Esophagus mucosa (tissue), 1 donor: ENCODE measurements at places on chromosomes 4 and X. TPM values are rescaled to one million over a fixed set of nuclear protein-coding genes. Genes with fewer than 3 reads are reported as not detected.

- ATAC-seq: no peak
Observed at GRCh38 chr4:47499700-47500099, 14.6 kb downstream of the ATP10D start.

GRCh38 chr4:133921280-133922195, 280.1 kb downstream of the PABPC4L start:
- no peak for ATAC-seq

DNA sequence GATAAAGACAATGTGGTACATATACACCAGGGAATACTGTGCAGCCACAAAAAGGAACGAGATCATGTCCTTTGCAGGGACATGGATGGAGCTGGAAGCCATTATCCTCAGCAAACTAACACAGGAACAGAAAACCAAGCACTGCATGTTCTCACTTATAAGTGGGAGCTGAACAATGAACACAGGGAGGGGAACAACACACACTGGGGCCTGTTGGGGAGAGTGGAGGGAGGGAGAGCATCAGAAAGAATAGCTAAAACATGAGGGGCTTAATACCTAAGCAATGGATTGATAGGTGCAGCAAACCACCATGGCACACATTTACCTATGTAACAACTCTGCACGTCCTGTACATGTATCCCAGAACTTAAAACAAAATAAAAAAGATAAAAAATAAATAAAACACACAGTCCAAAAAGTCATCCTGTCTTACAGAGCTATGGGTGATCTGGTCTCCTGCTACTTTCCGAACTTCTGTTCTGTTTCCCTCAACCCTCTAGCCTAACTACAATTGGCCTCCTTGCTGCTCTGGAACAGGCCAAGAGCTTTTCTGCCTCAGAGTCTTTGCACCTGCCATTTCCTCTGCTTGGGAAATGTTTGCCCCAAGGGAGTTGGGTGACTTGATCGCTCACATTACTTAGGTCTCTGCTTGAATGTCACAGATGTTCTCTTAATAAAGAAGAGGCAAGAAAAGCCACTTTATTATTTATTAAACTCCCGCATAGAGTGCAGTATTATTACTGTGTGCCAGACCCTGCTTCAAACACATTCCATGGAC, 1.1 kb upstream of the CD38 start:
- no peak for ATAC-seq

RGN gene
- total RNA-seq: 0.20 TPM

DNA sequence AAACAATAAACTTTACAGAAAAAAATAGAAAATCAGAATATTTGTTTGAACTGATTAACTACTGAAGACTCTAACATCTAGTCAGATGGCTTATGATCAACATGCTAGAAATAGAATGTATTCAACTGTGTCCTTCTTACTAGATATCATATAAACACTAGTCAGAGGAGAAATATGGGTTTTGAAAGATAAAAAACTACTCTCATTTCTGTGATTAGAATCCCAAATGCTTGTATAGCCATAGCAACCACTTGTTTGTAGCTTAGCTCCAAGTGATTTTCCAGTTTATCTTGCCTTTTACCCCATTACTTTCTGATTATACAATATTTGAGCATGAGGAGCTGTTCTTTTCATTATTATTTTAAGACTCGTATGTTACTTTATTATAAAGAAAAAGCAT, 31.2 kb downstream of the USP38 start:
- no peak for ATAC-seq

RAB40A gene
- 0.16 TPM for total RNA-seq

MAGEA10 gene
- total RNA-seq: not detected

- ATAC-seq: no peak
Observed at GRCh38 chrX:153378607-153379006, 22.5 kb downstream of the PNMA6E start.

GRCh38 chrX:76147106-76147505, 25.8 kb upstream of the PBDC1 start:
- ATAC-seq: no peak

- ATAC-seq: no peak
Observed at GRCh38 chr4:74120086-74120485, 21.1 kb upstream of the CXCL2 start.

- ATAC-seq: peak; percentile 94
Observed at GRCh38 chrX:132940727-132941327, 17.6 kb downstream of the HS6ST2 start.

DNA sequence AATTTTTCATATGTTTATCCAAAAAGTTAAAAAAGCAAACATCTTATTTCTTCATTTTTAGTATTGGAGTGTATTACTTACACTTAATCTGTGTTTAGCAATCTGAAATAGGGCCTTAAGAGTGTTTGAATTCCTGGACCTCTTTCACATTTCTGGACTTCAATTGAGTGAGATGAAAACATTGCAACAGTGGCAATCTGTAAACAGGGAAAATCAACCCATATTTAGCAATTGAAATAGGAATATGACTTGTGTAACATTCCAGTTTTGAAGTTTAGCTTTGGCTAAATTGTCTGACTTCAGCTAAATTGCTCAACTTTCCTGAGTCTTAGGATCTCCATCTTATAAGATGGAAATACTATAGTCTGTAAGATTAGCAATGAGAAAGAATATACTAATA, 34.6 kb upstream of the FHL1 start:
- no peak for ATAC-seq

- no peak for ATAC-seq
Observed at GRCh38 chr4:175787948-175788347, 24.1 kb downstream of the GPM6A start.

GRCh38 chr4:183408796-183409195, 35.6 kb upstream of the CDKN2AIP start:
- no peak for ATAC-seq

GRCh38 chr4:94640151-94640550, 117.6 kb upstream of the BMPR1B start:
- ATAC-seq: no peak

RTL5 gene
- total RNA-seq: 0.20 TPM

HHIP gene
- not detected for total RNA-seq

DNA sequence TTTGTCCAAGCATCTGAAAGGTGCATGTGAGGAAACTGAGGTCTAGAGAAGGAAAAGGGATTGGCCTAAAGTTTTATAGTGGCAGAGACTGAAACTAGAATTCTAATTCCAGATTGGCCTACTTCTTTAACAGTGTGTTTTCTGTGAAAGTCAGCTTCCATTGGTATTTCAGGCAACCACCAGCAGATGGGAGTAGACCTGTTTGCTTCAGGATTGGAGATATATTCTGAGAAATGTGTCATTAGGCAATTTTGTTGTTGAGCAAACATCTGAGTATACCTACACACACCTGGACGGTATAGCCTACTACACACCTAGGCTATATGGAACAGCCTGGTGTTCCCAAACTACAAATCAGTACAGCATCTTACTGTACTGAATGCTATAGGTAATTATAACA, 207.3 kb upstream of the RADX start:
- peak; percentile 28 for ATAC-seq
